ENCODE measurements at places on chromosomes 7 and 10.

DNA sequence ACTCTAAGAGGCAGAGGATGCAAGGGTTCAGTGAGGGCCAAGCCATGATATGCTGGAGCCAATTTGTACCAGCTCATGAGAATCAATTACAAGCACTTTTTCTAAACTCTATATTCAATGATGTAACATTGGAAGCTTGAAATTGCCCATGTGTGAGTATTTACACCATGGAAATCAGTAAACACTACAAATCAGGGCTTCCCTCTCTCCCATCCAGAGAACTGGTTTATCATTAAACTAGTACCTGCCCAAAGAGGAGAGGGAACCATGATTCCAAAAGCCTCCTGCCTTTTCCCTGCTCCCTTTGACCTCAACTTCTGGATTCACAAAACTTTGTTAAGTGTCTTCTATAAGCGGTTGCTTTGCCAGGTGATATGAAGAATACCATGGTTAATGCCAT is 52.5 kb upstream of the BICC1 start:
- DNase-seq, result no peak

DNA sequence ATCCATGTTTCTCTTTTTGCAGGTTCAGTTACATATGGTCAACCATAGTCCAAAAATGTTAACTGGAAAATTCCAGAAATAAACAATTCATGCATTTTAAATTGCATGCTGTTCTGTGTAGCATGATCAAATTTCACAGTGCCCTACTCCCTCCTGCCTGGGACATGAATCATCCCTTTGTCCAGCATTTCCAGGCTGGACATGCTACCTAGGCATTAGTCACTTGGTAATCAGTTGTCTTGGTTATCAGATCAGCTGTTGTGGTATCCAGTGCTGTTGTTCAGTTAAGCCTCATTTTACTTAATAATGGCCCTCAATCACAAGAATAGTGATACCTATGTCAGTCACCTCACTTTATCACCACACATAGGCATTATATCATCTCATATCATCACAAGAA is 7.3 kb upstream of the PNLIP start:
- no peak for DNase-seq

DNA sequence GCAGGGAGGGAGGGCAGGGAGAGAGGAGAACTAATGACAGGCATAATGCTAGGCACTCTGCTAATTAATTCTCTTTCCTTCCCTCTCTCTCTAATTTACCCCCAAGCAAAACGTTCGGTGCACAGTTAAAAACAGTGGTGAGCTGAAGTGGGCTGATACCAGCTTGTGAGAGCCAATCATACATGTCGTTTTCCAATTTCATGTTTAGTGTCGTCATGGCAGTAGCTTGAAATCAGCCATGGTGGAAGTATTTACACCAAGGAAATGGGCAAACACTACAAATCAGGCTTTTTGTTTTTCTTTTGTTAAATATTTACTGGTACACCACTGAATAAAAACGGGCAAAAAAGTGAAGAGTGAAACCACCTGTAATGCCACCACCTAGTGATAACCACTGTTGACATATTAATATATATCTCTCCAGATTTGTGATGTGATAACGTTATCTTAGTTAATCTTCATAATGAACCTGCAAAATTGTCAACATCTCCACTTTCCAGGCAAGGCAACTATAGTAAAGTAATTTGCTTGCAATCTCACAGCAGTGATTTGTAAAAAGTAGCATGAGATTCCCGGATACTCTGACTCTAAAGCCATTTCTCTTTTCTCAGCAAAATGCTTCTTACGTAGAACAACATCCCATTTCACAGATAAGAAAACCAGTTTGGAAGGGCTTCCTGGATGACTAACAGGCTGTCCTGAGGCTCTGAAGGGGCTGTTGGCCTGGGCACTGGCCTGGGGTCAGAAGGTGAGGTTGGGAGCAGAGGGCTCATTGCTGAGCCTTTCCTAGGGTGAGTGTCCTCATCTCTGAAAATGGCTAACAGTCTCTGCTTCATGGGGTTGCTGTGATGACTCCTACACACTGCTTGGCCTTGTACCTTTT is 83.7 kb downstream of the ATXN7L1 start:
- DNase-seq, result no peak

DNA sequence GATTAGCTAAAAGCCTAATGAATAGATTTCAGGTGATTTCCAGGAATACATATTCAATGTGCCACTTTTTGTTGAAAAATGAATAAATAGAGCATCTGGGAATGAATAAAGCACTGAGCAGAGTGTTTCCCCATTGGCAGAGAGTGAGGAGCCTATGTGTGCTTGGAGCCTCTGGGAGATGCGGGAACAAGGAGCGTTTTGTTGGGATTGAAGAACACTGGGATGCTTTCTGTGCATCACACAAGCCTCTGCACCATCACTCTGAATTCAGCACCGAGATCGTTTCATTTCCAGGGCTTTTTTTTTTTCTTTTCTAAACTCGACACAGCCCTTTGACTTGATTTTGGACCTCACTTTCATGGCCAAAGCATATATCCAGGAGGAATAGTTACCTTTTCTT is 111.4 kb downstream of the BAMBI start:
- no peak for DNase-seq

GRCh38 chr7:151394076-151395035 is 15.5 kb downstream of the WDR86 start:
- DNase-seq, result no peak

Measured in fibroblast of skin of left quadriceps (primary cell).